Astrocyte (in vitro differentiated cells and primary cell): ENCODE measurements at places on chromosomes 12 and 14. TPM values are rescaled to one million over a fixed set of nuclear protein-coding genes. Genes with fewer than 3 reads are reported as not detected.

WNT1 gene
- total RNA-seq, result not detected in 2 replicates

KCNMB4 gene
- 8.3 and 10.5 TPM in 2 replicates for total RNA-seq

SOX5 gene
- 13.7 and 14.1 TPM in 2 replicates for total RNA-seq

TEX52 gene
- not detected in 2 replicates for total RNA-seq

KCNC2 gene
- not detected in 2 replicates for total RNA-seq

PLBD1 gene
- total RNA-seq, result 0.57 and 1.1 TPM in 2 replicates

HAL gene
- total RNA-seq, result 0.10 and 0.20 TPM in 2 replicates

CNPY2 gene
- 187 and 202 TPM in 2 replicates for total RNA-seq

CPSF2 gene
- 58.6 and 60.9 TPM in 2 replicates for total RNA-seq

ITPR2 gene
- total RNA-seq, result 24.4 and 24.8 TPM in 2 replicates

DNA sequence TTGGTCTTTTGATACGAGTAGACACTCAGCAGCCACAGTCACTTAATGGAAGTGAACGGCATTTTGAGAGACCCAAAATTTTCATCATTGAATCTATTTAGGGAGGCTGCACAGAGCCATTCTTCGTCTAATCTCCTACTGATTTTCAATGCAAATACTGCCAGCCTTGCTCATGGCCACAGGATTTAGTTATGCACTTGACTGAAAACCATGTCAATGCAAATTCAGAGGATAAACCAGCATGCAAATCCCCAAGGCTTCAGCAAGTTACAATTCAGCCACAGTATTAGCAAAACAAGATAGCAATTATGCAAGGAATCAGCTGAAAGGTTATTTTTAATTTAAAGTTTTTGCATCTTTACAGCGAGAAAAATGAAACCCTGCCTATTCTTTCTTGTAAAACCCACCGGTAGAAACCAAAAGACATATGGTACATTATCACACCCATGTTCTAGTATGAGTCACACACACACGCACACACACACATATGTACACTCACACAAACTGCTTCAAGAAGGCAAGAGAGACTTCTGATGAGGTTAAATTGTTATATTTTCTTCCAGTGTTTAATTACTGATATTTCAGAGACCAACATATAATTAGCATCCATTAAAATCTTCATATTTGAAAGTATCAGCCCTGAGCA lies 985.3 kb upstream of the FLRT2 start:
- no peak for DNase-seq
- H3K27ac ChIP-seq, result no peak overlapping the region
- H3K27me3 ChIP-seq, result no peaks in the 10 kb centered on the region
- H3K36me3 ChIP-seq, result no peaks in the 10 kb centered on the region

DNA sequence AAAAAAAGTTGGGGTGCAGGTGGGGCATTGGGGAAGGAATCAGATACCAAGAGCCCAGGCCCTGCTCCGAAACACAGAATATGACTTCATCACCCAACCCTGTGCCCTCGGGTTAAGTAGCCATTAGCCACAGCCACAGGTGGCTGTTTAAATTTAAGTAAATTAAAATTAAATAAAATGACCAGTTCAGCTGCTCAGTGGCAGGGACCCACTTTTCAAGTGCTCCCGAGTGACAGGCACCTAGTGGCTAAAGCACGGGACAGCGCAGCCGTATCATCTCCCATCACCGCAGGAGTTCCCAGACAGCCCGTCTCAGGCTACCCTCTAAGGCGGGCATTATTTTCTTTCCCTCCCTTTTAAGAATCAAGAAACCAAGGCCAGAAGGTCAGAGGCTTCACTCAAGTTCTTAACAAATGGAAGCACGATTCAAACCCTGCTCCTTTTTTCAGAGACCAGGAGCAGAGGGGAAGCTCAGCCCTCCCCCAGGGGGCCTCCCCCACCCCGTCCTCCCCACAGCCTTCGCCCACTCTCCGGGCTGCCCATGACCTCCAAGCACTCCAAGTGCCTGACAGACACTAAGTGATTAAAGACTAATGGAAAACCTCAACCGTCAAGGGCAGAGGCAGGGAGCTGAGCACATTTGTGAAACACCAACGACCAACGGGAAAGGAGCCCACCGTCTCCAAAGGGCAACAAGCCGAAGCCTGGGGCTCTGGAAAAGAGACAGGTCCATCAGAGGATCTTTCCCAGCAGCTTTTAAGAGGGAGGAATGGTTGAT lies 5.2 kb downstream of the NCOR2 start:
- H3K4me1 ChIP-seq, result peaks cover 18% of the 10 kb centered on the region
- H3K4me3 ChIP-seq, result no peak overlapping the region
- no peak for DNase-seq
- no peak overlapping the region for H3K27ac ChIP-seq
- no peaks in the 10 kb centered on the region for H3K36me3 ChIP-seq
- no peaks in the 10 kb centered on the region for H3K27me3 ChIP-seq

GRCh38 chr14:61438497-61438859 lies 117.1 kb downstream of the PRKCH start:
- DNase-seq, result no peak
- no peak overlapping the region for H3K27ac ChIP-seq
- H3K36me3 ChIP-seq, result no peaks in the 10 kb centered on the region
- H3K4me1 ChIP-seq, result peaks cover 6% of the 10 kb centered on the region

GRCh38 chr14:53265025-53265424 lies 111.9 kb upstream of the DDHD1 start:
- no peaks in the 10 kb centered on the region for H3K36me3 ChIP-seq
- no peaks in the 10 kb centered on the region for H3K4me1 ChIP-seq
- no peaks in the 10 kb centered on the region for H3K27me3 ChIP-seq
- no peak overlapping the region for H3K4me3 ChIP-seq
- H3K27ac ChIP-seq, result no peak overlapping the region

- no peaks in the 10 kb centered on the region for H3K36me3 ChIP-seq
- no peak overlapping the region for H3K27ac ChIP-seq
- H3K4me3 ChIP-seq, result no peak overlapping the region
- no peak for DNase-seq
- H3K27me3 ChIP-seq, result peaks cover 3% of the 10 kb centered on the region
Measured at GRCh38 chr14:24401810-24402702, 3.3 kb downstream of the NYNRIN start.

GRCh38 chr12:27163048-27163715 lies 80.8 kb upstream of the C12orf71 start:
- no peaks in the 10 kb centered on the region for H3K27me3 ChIP-seq
- H3K4me3 ChIP-seq, result no peak overlapping the region
- H3K36me3 ChIP-seq, result no peaks in the 10 kb centered on the region
- peak; percentile 69 for DNase-seq
- peaks cover 14% of the 10 kb centered on the region for H3K4me1 ChIP-seq
- no peak overlapping the region for H3K27ac ChIP-seq

DNA sequence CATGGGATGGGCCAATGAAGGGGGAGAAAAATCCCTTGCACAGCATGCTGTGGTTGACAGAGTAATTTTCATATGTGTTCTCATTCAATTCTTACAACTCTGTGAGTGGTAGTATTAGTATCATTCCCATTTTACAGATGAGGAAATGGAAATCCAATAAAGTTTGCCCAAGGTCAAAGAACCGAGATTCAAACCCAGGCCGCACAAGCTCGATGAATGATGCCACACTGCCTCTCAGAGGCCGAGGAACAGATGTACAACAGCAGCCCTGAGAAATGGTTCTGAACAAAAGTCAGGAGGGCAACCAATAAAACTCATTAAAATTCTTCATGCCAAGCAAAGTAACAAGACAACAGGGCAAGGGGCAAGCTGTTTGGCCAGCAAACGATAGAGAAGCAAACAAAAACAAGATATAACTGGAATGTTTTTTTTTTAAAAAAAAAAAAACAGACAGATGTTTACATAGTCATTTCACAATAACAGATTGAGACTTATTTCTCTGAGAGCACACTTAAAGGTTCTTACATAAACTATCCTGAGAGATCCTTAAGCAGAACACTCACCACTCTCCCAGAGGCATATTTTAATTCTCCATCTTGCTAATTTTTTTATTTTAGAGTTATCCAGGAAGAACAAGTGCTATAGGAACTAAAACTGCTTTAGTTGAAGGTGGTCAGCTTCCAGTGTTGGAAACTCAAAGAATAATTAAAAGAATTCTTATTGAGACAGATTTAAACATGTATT lies 85.8 kb downstream of the EXOC5 start:
- H3K27ac ChIP-seq, result no peak overlapping the region
- no peak for DNase-seq
- H3K4me3 ChIP-seq, result no peak overlapping the region

DNA sequence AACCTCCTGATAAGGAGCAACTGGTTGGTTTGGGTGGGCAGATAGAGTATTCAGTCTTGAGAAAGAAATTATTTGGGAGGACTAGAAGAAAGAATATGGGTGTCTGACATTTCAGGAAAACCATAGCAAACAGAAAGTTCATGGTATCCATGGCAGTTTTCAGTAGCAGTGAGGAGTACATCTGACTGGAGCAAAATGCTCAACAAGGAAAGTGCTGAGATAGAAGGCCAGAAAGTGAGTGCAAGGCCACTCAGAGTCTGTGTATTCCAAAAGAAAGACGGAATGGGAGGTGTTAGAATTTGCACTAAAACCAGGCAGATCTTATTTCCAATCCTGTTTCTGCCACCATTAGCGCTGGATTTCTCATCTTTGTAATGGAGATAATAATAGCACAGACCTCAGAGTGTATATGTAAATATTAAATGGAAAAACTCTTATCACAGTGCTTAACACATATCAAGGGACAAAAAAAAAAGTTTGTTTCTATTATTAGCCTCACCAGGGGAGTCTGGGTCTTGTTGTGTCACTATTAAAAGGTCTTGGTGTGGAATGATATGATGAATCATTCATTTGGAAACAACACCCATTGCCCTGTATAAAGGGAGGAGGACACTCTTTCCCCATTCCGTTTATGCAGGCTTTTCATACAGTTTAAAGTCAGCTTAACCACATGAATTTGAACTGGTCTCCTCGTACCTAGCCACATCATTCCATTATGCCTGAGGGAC lies 349.8 kb downstream of the IPO8 start:
- H3K27ac ChIP-seq, result no peak overlapping the region
- DNase-seq, result peak; percentile 6
- no peak overlapping the region for H3K4me3 ChIP-seq
- H3K36me3 ChIP-seq, result no peaks in the 10 kb centered on the region
- no peaks in the 10 kb centered on the region for H3K4me1 ChIP-seq

GRCh38 chr12:115375186-115375991 lies 691.4 kb upstream of the TBX3 start:
- peak overlapping the region; percentile 40 for H3K27ac ChIP-seq
- no peaks in the 10 kb centered on the region for H3K27me3 ChIP-seq
- peak; percentile 81 for DNase-seq
- H3K36me3 ChIP-seq, result no peaks in the 10 kb centered on the region
- H3K4me3 ChIP-seq, result no peak overlapping the region

- H3K4me1 ChIP-seq, result no peaks in the 10 kb centered on the region
- peaks cover 2% of the 10 kb centered on the region for H3K36me3 ChIP-seq
- DNase-seq, result no peak
- H3K27me3 ChIP-seq, result no peaks in the 10 kb centered on the region
Measured at GRCh38 chr12:26896913-26897312, 40.9 kb downstream of the INTS13 start.

DNA sequence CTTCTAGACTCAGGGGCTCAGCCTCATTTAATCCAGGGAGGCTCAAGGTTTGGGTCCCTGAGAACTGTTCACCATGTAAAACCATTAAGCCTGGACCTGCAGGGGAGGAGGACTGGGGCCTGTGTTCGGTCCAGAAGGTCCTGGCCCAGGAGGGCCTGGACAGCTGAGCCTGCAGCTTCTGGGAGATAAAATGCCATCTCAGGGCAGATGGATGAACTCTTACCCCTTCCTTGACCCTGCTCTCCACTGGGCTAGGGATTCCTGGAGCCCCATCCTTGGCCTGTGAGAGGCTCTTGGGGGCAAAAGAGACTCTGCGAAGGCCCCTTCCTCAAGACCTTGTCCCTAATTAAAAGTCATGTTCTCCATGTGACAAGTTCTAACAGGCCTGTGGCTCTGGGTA lies 51.2 kb downstream of the PRMT8 start:
- H3K4me1 ChIP-seq, result no peaks in the 10 kb centered on the region
- no peak overlapping the region for H3K4me3 ChIP-seq
- no peaks in the 10 kb centered on the region for H3K36me3 ChIP-seq
- peaks cover 12% of the 10 kb centered on the region for H3K27me3 ChIP-seq

GRCh38 chr12:27639265-27639664 lies 57.0 kb upstream of the REP15 start:
- no peaks in the 10 kb centered on the region for H3K27me3 ChIP-seq
- H3K27ac ChIP-seq, result no peak overlapping the region
- no peak for DNase-seq

GRCh38 chr14:69464379-69464778 lies 20.1 kb upstream of the PLEKHD1 start:
- H3K4me1 ChIP-seq, result peaks cover 11% of the 10 kb centered on the region
- H3K27ac ChIP-seq, result peak overlapping the region; percentile 87
- H3K36me3 ChIP-seq, result peaks cover 7% of the 10 kb centered on the region
- peak; percentile 41 for DNase-seq
- no peaks in the 10 kb centered on the region for H3K27me3 ChIP-seq

DNA sequence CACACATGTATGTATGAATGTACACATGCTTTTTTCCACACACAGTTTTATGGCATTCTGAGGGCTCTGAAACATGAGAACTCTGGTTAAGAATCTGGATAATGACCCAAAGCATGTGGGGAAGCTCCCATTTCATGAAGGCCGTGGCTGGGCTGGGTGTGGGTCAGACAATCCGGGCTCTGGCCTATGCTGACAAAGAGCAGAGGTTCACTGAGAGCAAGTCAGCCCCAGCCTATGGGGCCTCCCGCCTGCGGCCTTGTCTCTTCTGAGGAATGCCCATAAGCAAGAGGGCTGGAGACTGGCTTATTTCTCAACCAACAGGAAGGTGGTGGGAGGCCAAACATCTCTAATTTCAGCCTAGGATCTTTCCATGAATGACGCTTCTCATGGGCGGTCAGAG lies 8.5 kb downstream of the MYH6 start:
- no peaks in the 10 kb centered on the region for H3K27me3 ChIP-seq
- no peak for DNase-seq
- no peak overlapping the region for H3K27ac ChIP-seq
- H3K4me1 ChIP-seq, result no peaks in the 10 kb centered on the region

GRCh38 chr12:12482959-12483358 lies 79.7 kb downstream of the DUSP16 start:
- H3K27ac ChIP-seq, result no peak overlapping the region
- no peak overlapping the region for H3K4me3 ChIP-seq
- no peak for DNase-seq
- peaks cover 19% of the 10 kb centered on the region for H3K36me3 ChIP-seq
- no peaks in the 10 kb centered on the region for H3K27me3 ChIP-seq
